ENCODE measurements at places on chromosomes 6 and 20.
A peak's percentile ranks its signal among the peaks of the same experiment; 100 is the strongest.

GRCh38 chr6:90464507-90464906 is 122.4 kb downstream of the MAP3K7 start:
- DNase-seq, result peak; percentile 62

DNA sequence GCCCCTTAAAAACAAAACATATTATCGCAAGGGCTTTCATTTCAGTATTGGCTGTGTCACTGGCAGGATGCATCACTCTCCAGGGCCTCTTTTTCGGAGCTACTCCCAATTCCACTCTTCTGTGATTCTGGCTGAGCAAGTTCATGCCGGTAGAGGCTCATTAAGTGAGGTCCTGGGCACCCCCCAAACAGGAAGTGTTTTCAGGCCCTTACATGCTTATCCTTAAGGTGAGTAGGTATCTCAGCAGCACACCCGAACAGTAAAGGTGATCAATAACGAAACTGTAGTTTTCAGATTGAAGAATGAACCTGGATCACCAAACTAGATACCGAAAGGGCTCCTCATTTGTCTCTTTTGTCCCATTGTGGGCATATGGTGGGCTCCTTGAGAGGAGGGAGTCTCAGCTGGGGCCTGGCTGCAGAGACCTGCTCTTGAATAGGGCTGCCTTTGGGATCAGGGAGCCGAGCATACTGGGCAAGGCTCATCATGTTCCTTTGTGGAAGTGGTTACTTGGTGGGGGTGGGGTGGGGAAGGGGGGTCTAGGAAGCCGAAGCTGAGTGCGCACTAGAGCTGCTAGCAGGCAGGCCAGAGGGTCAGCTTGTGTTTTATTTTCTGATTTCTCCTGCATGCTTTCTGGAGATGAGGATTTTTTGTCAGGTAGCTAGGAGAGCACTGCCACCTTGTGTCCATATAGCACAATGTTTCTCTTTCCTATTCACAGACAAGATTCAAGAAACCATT is 65.2 kb downstream of the CDS2 start:
- DNase-seq, result peak; percentile 85

DNA sequence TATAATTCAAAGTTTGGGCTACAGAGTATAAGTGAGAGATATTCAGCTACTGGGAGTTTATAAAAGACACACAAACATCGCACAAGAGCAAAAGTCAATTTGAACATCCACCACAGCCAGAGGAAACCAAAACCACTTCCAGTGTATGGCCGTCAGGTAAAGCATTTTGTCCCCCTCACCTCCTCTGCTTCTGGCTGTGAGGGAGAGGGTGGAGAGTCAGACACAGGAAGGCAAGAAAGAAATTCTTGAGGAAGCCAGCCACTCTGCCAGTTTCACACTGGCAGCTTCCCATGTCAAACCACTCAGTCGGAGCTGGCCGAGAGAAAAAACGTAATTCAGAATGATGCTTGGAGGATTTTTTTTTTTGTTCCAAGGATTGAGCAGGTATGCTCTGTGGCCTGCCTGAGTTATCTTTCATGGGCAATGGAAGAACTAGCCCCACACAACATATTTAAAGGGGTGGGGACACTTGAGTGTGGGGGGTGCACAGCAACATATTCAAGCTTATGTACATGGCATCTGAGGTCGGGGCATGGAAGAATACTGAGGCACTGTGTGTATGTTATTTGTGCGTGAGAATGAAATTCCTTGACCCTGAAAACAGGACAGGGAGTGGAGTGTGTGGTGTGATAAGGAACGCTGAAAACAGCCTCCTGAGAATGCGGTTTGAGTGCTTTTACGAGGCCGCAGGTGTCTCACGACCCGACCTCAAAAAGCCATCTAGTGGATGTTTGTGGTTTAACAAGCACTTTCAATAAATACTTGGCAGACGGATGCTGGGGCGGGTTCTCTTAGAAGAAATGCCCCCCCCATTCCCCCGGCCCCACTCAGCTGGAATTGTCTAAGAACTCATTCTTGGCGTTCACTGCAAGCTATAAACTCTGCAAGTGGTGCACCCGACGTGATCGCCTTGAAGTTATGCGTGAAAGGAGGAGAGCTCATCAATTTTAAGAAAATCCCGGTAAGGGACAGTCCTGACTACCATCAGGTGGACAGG is 27.5 kb upstream of the ZBTB22 start:
- peak; percentile 93 for DNase-seq

- peak; percentile 64 for DNase-seq
Measured at GRCh38 chr6:108497883-108498282, 62.8 kb upstream of the FOXO3 start.

Measured in hematopoietic multipotent progenitor cell treated with erythropoietin and hydrocortisone succinate and interleukin-3 and kit ligand, for 8 days (in vitro differentiated cells).